ENCODE measurements at places on chromosomes 11 and 22.

DNA sequence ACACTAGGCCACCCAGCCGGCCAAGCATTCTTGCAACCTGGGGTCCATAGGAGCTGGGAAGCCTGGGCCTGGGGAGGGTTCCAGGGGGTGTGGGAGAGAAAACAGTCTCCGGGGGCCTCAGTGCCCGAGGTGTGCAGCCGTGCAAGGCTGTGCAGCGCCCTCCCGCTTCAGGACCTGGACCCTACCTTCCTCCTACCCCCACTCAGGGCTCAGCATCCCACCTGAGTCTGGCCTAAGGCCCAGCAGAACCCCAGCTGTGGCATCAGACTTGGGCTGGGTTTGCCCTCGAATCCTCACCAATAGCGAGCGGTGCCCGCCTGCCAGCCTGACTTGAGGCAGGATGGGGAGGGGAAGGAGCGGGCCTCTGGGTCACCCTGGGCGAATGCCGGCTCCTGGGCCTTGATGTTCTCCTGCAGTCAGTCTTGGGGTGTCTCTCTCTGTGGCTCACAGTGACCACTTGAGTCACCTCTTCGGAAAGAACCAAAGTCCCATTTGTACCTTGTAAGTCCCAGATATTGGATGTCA is 53.6 kb upstream of the PPARA start:
- no peak for DNase-seq

- DNase-seq, result no peak
Observed at GRCh38 chr11:43517518-43517917, 158.8 kb downstream of the TTC17 start.

DNA sequence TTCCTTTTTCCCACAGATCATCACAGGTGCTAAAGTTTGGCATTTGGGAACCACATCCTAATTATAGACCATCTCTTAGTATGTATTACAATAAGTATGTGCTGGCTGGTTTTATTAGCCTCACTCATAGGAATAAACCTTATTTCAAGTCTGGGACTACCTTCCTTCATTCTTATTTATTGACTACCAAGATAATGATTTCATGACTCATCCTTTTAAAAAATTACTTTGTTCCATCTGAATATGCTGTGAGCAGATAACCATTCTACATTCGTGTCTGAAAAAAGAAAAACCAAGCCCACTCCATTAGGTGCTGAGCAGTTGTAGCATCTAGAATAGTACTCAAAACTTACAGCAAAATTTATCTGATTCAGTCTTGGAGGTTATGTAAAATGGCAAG is 12.3 kb downstream of the TNRC6B start:
- no peak for DNase-seq

DNA sequence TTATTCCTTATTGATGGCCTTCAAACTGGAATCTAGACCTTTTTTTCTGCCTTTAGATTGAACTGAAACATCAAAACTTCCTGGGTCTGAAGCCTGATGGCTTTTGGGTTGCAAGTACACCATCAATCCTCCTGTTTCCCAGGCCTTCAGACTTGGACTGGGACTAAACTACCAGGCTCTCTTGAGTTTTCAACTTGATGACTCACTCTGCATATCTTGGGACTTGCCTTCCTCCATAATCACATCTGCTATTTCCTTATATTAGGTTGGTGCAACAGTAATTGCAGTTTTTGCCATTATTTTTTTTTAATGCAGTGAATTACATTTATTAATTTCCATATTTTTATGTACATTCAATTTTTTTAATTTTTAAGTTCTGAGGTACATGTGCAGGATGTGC is 7.0 kb downstream of the OR51B5 start:
- no peak for DNase-seq

- DNase-seq, result no peak
Observed at GRCh38 chr11:133520707-133521106, 11.6 kb downstream of the OPCML start.

DNA sequence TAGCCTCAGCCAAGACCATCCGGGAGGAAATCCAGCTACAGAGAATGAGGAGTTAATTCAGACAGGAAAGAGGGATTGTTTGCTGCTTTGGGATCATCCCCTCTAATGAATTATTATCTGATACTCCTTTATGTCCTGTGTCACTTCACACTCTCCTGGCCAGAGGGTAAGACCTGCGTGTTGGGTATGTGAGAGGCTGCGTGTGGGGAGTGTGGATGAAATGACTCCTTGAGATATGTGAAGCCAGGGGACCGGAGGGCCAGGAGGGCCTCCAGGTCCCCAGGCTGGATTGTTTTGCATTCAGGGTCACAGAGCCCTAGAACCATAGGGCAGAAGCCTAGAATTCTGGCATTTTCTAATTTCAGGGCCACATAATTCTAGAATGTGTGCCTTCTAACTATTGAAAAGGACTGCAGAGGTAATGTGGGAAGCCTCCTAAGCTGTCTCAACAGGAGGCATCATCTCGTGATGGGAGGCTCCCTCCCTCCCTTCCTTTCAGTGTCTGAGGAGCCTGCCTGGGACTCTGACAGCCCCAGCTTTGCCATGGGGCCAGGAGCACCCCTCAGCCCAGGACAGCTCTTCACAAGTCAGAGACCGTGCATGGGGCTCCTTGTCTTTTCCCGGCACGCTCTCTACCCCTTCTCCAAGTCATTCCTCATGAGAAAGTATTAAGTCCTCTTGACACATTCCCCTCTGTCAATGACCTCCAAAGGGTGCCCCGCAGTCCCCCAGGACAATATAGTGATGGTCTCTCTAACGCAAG is 3.7 kb downstream of the TPBGL start:
- DNase-seq, result no peak

Data from stimulated activated CD8-positive, alpha-beta memory T cell treated with anti-CD3 and anti-CD28 coated beads, Interleukin-12 subunit alpha, Interleukin-12 subunit beta, amount 100 ng/mL, for 1 hour (primary cell).